ENCODE measurements at places on chromosomes 7 and 10.

GRCh38 chr7:153245809-153246208 is 486.3 kb downstream of the ACTR3B start:
- no peak for DNase-seq

DNA sequence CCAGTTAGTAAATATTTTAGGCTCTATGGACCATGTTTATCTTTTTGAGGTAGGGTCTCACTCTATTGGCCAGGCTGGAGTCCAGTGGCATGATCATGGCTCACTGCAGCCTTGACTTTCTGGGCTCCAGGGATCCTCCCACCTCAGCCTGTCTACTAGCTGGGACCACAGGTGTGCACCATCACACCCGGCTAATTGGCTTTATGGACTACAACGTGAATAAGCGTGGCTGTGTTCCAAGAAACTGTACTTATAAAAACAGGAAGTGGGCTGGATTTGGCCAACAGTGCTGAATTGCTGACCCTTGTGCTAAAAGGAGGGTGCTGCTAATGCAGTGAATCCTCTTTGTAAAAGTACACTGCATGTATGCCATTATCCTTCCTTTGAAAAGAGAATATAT is 111.7 kb upstream of the CDK13 start:
- DNase-seq: no peak

DNA sequence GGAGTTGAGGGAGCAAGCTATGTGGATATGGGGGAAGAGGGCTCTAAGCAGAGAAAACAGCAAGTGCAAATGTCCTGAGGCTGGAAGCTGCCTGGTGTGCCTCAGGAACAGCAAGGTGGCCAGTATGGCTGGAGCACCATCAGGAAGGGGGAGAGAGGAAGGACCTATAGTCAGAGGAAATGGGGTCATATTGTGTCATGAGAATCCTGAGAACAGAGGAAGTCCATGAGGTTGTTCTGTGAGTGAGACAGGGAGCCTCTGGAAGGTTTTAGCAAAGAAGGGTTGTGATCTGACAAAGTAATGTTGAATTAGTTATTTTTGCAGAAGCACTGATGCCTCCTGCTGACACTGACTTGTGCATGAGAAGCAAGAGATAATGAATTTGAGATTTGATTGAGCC is 204.3 kb downstream of the PTEN start:
- DNase-seq: no peak

- DNase-seq: no peak
Measured at GRCh38 chr10:63058236-63058635, 74.9 kb upstream of the NRBF2 start.

DNA sequence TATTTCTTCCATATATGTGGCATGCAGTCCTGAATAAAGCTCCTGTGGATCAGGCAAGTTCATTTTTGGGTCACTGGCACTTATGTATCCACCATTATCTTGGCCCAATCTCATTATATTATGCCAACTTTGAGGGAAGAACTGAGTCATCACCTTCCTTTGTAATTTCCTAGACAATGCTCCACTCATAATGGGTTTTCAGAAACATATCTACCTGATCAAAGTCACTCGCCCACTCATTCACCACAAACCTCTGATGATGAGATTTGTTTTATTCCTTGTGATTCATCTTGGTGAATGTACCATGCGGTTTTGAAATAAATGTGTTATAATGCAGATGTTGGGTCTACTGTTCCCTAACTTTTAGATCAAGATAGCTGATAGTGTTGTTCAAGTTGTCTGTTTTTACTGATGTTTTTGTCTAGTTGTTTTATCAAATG is 525.8 kb downstream of the KIF20B start:
- no peak for DNase-seq

DNA sequence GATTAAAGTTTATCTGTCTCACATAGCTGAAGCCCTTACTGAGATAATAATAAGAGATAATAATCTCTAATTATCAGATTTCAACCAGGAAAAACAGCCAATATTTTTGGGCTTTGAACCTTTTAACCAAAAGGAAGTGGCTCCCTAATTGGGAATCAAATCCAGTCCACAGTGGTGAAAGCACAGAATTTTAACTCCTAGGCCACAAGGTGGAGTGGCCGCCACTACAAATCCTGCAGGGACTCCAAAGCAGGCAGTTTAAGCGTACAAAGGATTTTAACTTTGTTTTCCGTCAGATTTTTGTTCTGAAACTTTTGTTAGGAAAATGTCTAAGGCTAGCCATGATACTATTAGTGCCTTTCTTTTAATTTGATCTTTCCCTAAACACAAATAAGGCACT is 99.6 kb upstream of the CCNY start:
- no peak for DNase-seq

GRCh38 chr7:6505685-6506559 is 45.3 kb downstream of the GRID2IP start:
- DNase-seq: no peak

DNA sequence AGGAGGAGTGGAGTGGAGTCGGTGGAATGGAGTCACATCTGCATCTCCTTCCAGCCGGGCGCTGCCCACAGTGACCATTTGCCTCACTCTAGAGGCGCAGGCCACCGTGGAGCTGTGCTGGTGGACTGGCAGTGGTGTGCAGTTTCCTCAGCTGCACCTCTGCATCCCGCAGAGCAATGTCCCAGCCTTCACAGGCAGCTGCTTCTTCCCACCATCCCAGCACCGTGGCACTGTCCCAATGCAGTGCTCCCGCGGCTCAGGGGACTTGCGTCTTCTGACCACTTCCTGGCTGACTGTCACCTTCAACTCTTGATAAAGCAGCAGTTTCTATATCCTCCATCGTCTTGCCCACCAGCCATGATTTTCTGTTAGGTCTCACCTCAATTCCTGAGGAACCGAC is 90.3 kb upstream of the SFMBT2 start:
- no peak for DNase-seq

GRCh38 chr10:117677239-117677638 is 134.7 kb downstream of the EMX2 start:
- no peak for DNase-seq

DNA sequence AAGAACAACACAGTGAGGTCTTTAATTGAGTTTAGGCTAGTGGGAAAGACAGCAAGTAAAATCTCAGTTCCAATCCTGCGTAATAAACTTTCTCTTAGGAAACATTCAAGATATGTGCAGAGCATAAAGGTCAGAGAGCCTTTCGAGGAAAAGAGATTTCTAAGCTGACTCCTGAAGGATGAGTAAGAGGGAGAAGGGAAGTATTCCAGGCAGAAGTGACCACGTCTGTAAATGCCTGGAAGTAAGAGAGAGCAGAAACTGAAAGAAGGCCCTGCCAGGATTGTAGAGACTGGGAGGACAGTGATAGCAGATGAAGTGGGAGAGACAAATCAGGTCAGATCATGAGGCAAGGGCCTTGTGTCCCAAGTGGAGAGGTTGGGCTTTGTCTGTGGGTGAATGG is 41.8 kb downstream of the PNLIPRP3 start:
- no peak for DNase-seq

GRCh38 chr7:91314591-91315323 is 50.5 kb downstream of the FZD1 start:
- no peak for DNase-seq

DNA sequence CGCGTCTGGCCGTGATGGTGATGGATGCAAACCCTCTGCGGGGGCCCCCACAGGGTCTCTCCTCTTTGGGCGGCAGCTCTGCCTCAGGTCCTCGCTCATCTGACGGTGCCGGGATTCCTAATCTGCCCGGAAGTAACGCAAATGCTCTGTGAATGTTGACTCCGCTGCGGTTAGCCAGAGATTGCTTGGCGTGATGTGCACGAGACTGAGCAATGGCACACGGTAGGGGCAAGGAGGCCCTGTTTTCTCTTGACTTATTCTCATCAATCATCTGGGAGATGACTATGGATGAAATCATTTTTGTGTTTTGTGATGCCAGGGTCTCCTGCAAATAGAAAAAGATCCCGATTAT is 116.5 kb upstream of the ADAM12 start:
- no peak for DNase-seq

GRCh38 chr7:122675011-122675410 is 23.9 kb downstream of the RNF133 start:
- no peak for DNase-seq

- DNase-seq: no peak
Measured at GRCh38 chr10:96705134-96705533, 15.2 kb downstream of the PIK3AP1 start.

DNA sequence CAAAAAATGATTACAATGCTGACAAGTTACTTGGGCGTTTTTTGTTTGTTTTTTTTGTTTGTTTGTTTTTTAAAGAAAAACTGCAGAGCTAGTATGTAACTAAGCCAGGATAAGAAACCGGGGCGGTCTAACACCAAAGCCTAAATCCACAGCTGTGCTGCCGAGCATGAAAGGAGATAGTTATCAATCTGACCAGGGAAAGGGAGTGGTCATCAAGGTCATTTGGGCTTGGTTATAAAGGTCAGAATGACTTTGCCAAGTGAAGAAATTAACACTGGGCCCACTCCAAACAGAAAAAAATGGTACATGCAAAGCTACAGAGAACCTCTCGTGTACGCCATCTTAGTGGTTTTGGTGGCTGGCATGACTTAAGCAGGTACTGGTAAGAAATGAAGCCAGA is 104.7 kb downstream of the SRPK2 start:
- DNase-seq: no peak

GRCh38 chr7:106824458-106824857 is 40.6 kb upstream of the PIK3CG start:
- DNase-seq: no peak

DNA sequence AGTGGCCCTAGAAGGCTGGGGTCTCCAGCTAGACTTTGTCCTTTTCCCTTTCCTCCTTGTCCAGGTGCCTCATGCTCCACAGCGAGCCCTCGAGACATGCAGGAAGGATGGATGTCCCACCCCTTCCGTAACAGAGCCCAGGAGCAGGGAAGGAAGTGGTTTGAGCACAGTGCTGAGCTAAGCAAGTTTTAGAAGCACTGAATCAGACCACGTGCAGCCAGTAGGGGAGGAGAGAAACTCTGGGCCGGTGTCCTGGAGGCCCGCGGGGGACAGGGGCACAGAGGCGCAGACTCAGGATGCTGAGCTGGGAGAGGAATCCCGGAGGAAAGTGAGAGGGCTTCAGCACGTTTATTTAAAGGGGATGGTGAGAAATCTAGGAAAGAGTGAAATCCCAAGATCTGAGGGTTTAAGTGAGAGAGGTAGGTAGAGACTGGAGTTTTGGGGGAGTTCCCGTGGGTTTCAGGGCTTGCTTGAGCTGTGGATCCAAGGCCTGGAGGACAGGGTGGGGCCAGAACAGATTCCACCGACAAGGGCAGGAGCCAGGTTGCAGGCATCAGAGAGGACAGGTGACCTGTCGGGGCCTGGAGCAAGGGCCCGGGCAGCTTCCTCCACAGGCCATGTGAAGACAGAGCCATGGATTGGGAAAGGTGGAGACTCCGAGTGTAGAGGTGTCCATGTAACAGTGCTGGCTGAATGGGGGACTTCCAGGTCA is 4.4 kb upstream of the IRF5 start:
- no peak for DNase-seq

DNA sequence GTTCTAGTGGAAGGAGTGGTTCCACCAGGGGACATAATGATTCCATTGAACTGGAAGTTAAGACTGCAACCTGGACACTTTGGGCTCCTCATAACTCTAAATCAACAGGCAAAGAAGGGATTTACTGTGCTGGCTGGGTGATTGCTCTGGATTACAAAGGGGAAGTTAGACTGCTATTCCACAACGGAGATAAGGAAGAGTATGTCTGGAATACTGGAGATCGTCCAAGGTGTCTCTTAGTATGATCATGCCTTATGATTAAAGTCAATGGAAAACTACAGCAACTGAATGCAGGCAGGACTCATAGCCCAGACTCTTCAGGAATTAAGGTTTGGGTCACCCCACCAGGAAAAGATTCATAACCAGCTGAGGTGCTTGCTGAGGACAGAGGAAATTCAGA is 310.6 kb upstream of the MGMT start:
- DNase-seq: no peak

DNA sequence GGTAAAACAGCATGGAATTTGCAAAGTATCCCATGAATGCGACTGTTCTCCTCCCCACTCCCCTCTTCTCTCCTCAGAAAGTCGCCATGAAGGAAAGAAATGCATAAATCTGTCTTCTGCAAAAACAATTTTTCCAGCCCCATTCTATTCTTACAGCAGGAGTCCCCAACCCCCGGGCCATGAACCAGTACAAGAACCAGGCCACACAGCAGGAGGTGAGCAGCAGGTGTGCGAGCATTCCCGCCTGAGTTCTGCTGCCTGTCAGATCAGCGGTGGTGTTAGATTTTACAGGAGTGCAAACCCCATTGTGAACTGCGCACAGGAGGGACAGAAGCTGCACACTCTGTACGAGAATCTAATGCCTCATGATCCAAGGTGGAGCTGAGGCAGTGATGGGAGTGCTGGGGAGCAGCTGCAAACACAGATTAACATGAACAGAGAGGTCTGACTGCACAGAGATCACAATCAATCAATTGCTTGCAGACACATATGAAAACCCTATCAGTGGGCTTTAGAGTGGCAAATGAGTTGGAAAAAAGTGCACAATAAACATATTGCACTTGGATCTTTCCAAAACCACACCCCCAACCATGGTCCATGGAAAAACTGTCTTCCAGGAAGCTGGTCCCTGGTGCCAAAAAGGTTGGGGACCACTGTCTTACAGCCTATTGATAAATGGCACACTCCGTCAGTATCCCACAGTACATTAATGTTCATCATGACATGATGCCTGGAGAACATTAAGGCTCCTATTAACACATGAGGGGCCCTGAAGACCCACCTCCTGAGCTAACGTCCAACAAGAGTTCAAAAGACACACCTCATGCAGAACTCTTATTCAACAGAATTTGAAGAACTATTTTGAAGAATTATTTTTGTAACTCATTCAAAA is 205.0 kb downstream of the PTPRN2 start:
- DNase-seq: peak; percentile 78

- DNase-seq: peak; percentile 35
Measured at GRCh38 chr7:21939136-21939857, 6.4 kb downstream of the CDCA7L start.

- DNase-seq: no peak
Measured at GRCh38 chr10:118392761-118393160, 50.6 kb upstream of the FAM204A start.

- DNase-seq: no peak
Measured at GRCh38 chr10:12214093-12214492, 18.1 kb downstream of the CDC123 start.

DNA sequence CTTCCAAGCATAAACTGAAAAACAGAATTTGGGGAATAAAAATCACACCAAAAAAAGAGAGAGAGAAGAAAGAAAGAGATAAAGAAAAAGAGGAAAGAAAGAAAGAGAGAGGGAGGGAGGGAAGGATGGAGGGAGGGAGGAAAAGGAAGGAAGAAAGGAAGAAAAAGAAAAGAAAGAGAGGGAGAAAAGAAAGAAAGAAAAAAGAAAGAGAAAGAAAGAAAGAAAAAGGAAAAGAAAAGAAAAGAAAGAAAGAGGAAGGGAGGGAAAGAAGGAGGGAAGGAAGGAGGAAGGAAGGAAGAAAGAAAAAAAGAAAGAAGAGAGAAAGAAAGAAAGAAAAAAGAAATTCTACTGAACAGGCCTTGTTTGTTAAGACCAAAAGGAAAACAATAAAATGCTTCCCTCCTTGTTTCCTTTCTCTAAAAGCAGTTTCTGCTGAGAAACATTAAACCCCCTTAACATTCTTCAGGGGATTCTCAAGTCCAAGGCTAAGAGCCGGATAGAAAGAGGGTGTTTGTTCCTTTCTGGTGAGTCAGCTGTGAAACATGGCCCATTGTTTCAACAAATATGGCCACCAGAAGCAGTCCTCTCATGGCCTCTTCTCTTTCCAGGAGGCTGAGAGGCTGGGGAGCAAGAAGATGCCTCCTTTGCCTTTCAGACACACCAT is 46.9 kb upstream of the GPAM start:
- no peak for DNase-seq

GRCh38 chr7:1558841-1559625 is 3.0 kb upstream of the TMEM184A start:
- DNase-seq: no peak

All from NCI-H1417 (cell line).